ENCODE measurements at places on chromosomes 2 and 18.
A peak's percentile ranks its signal among the peaks of the same experiment; 100 is the strongest.

DNA sequence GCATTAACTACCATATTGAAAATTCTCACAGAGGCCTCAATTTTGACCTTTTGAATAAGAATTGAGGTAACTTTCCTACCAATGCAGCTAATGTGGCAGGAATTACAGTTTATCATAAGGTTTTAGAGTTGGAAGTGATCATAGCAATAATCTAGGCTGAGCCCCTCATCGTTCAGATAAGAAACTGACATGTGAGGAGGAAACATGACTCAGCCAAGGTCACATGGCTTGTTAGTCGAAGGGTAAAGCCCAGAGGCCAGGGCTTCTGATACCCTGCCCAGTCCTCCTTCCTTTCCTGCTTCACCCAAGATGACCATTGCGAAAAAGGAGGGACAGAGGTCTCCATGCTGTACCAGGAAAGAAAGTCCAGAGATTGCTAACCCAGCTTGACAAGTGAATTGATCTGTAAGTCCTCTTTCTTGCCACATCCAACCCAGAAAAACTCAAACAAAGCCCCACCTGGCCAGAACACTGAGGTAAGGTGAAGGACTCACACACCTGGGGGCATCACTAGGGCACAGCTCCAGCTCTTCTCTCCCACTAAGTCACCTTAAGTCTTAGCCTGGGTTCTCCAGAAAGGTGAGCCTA is 174.8 kb downstream of the EN1 start:
- DNase-seq = no peak

DNA sequence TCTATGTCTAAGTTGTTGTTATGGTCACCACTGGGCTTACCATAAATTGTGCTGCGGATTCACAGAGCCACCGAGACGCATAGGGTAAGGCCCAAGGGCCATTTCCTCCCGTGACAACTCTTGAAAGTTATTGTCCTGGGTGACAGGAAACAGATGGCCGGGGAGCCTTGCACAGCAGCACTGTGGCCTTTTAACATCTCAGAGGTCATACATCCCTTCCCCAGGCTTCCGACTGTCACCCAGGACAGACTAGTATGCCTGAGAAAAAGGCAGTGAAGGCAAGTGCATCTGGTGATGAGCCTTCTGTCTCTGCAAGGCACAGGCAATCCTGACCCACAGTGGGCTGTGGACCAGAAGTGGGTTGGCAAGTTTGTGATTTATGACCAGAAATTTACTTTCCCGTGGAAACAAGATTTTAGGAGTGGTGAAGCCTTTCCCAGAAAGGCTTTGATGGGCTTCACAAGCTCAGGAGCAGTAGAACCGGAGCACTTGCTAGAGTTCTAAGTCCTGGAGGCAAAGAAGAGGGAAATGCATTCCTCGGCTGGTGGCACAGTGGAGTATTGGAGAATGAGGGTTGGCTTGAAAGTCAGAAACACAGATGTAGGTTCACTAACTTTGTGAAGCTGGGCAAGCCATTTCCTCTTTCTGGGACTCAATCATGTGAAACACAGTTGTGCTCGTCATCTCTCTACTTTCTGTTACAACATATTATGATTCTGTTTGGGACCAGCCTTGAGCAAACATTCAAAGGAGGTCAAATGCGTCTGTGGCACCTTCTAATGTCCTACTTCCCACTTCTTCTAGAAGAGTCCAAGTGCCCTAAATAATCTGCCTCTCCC is 2.0 kb upstream of the CAPN14 start:
- DNase-seq = no peak

DNA sequence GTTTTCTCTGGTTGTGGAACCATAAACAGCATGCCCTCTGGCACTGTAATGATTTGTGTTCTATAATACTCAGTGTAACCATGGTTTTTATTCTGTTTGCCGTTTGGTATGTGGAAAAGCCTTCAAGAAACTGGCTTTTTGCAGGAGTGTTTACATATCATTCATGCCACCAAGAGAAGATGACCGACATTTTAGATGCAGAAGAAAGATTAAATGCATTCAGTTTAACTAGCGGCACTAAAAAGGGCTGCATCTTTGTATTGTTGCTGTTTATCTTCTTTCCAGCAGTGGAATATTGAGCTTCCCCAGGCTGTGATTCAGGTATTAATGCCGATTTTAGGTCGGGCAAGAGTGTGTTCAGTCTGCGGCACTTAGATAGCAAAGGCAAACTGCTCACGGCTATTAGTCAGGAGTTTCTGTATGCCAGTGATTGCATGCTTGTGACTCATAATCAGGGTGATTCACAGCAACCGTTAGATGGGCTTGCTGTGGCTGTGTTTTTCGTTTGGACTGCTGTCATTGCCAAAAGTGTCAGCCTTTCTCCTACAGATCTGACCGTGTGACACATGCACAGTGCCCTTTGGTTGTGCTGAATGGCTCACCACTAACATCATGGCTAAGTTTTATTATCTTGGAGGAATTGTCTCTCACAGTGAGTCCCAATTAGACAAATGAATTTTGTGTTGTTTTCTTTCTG is 479.7 kb downstream of the PARD3B start:
- peak; percentile 5 for DNase-seq

- no peak for DNase-seq
Measured at GRCh38 chr18:69774831-69775230, 172.8 kb downstream of the CD226 start.

DNA sequence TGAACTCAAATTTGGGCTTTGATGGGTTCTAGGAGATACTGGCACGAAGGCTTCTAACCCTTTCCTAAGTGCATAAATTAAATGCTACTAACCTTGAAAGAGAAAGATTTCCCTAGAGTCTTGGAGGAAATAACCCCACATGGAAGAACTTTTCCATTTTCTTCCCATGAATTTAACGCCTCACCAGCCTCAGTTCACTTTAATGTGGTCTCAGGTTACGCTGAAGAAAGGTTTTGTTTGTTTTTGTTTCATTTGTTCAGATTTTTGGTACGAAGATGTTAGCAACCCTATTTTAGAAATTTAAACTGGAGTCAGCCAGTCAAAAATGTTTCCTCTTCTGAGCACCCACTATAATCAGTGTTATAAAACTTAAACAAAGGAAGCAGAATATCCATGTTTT is 30.7 kb downstream of the METTL4 start:
- DNase-seq = no peak

- DNase-seq = no peak
Measured at GRCh38 chr18:68427951-68428401, 286.9 kb downstream of the TMX3 start.

GRCh38 chr2:7430869-7431641 is 513.8 kb downstream of the RNF144A start:
- DNase-seq = no peak

DNA sequence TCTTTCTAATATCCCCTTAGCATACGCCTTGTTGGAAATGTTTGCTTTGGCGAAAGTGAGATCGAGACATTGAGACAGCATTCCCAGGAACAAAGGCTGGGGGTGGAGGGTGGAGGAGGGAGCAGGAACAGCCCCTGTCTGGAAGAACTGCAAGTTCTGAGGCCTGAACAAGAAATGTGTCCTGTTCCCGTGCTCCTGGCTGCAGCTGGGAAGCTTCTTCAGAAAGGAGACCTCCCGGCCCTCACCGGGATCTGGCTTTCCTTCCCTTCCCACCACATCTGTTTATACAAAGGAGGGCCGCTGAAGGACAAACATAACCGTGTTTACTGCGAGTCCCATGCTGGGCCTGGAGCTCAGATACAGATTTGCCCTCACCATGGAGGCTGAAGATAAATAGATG is 35.9 kb downstream of the AFF3 start:
- no peak for DNase-seq

DNA sequence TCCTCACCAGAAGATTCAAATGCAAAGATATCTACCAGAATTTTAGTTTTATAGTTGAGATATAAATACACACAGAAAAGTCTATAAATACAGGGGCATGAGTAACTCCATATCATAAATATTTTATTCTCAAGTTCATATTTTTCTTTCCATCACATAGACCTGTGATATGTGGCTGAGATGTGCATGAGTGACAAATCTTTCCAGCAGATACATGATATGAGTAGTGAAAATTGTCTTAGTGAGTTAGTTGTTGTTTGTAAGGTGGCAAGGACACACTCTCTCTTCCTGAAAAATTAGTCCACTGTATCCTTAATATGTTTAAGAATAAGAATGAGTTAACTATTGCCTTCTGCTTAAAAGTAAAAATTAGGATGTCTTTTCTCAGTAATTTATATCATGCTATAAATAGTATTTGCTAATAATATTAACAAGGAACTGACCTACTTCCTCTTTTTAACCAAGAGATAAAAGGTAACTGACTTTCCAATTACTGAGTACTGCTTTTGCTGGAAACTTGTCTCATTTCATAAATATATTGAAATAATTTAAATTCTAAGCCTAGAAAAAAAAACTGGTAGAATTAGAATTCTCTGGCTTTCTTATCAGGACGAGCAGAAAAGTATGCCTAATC is 85.2 kb upstream of the SESTD1 start:
- DNase-seq = no peak

GRCh38 chr18:29176681-29177080 is 999.8 kb upstream of the CDH2 start:
- DNase-seq = no peak

DNA sequence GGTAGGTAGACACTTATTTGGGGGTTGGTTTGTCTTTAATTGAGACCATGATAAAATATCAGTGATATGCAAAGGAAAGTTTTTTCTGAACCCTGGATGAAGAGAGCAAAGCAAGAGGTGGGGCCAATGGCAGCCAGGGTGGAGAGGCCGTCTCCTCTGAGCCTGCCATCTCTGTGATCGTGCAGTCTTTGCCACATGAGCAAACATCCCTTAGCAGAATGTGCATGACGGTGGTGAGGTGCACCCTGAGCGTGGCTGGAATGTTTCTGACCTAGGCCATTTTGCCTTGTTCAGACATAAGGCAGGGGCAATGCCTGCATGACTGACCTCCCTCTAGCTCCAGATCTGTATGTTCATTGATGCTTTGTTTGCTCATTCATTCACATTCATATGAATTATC is 6.0 kb downstream of the NCK2 start:
- no peak for DNase-seq

DNA sequence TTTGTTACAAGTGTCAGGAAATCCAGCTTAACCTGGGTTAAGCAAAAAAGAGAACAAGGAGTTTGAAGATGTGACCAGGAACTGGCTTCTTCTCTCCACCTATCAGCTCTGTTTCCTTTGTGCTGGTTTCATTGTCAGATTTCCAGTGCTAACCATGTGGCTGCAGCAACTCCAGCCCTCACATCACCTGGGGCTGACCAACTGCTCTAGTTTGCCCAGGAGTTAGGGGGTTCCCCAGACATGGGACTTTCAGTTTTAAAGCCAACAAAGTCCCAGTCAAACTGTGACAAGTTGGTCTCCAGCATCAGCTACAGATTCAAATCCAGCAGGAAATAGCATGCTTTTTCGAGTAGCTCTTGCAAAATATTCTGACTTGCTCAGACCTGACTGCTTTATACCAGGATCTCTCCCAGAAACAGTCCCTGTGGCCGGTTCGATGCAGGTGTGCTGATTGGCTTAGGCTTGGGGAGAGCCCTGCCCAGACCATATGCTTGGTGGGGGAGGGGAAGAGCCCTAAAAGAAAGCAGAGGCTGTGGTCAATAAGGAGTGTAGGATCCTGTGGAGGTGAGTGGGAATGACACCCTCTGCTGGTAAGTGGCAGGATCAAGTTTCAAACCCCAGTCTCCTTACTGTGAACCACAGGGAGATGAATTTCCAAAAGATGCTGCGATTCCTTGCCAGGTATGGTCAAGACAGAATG is 49.5 kb downstream of the KCNE4 start:
- no peak for DNase-seq

DNA sequence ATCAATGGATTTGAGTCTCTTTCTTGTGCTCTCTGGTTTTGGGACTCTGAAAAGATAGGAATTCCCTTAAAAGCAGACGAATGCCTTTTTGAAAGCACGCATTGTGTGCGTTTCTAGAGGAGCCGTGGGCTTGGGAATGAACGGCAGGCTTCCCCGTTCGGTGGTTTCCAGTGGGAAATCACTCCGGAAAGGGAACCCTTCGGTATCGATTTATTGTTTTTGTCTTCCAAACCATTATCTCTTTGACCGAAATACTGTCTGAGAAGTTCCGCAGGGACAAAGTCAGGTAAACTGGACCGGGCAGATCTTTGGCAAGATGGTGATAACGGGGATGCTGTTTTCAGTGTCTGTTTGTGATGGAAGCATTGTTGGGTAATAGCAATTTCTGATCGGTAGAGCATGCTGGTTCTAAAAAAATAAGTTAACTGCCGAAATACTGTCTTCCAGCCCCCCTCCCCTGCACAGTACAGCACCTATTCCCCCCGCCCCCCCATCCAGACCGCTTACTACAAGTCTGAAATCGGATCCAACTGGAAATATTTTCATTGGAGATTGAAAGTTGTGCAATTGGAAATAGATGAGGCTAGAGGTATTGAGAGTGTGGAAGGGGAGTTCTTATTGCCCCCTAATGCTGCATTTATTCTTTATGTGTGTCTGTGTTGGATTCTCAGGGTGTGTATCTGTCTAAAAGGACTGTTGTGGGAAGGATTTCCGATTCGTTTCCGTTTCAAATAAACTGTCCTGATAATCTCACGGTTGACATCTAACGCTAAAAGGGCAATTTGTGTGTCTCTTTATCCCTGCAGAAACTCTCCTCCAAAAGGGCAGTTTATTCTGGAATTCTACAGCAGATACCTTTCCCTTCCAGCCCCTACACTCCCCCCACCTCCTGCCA is 635 bp downstream of the SETBP1 start:
- no peak for DNase-seq

DNA sequence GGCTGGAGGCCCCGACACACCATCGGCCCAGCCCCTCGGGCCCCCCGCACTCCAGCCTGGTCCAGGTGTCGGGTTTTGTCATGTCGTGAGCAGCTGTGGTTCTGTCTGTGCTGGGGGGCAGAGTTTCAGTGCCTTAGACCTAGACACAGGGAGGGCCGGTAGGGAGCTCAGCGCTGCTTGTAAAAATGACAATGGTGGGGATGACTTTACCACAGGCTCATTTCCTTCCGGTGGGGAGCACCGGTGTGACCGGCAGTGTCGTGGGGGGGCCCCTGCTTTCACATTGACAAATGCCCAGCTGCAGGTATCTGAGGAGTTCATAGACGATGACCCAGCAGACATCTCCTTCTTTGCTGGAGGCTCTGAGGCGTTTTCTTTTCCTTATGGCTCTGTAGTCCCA is 66.9 kb downstream of the STK25 start:
- DNase-seq = no peak

DNA sequence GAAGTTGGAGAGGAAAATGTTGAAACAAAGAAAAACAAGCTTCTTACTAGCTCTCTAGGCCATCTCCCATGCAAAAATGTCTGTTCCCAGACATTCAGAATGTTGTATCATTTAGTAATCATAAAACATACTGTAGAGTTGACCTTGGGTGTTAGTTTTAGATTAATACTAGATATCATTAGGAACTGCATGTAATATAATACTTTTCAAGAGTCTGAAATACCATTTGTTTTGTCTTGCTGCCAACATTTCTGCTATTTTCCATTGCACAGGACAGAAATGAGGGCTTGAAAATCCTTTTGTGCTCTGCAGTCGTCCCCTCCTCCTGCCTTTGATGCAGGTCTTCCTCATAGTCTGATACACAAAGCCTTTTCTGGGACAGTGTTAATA is 89.5 kb upstream of the RBMS1 start:
- DNase-seq = no peak

- DNase-seq = no peak
Measured at GRCh38 chr2:150494234-150494945, 6.9 kb upstream of the RND3 start.
